Activated naive CD8-positive, alpha-beta T cell treated with anti-CD3 and anti-CD28 coated beads, Interleukin-2, amount 10 ng/mL, durations not matched to agents 7 days and 5 days (primary cell): ENCODE measurements at places on chromosomes 7 and 10. TPM values are rescaled to one million over a fixed set of nuclear protein-coding genes. Genes with fewer than 3 reads are reported as not detected.

BMPER gene
- total RNA-seq, result not detected

AMPH gene
- not detected for total RNA-seq

BPGM gene
- 13.1 TPM for total RNA-seq

GRCh38 chr7:129686063-129686462 lies 74.5 kb downstream of the NRF1 start:
- H3K36me3 ChIP-seq, result peaks cover 13% of the 10 kb centered on the region
- no peak overlapping the region for H3K4me3 ChIP-seq
- H3K27ac ChIP-seq, result no peak overlapping the region

TRIM50 gene
- total RNA-seq, result not detected

GNGT1 gene
- total RNA-seq, result not detected

CALHM3 gene
- 0.67 TPM for total RNA-seq

DNA sequence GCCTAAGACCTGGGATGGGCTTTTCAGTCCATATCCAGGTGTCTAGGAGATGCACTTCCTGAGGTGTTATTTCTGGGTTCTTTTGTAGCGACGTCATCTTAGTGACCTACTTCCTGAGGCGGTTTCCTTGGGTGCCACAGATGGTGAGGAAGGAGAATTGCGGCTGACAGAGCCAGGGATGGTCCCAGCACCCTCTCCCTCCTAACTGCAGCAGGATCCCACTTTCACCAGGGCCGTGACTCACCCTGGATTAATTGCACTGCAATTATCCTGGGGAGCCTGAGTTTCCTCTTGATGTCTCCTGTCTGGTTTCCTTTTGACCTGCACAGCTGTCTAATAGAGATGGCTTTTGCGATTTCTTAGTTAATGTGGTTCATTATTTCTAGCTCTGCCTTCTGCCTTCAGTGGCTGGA lies 271.7 kb downstream of the TCF7L2 start:
- no peak for DNase-seq
- peaks cover 31% of the 10 kb centered on the region for H3K27me3 ChIP-seq
- H3K27ac ChIP-seq, result no peak overlapping the region

PCDH15 gene
- total RNA-seq, result not detected

GRCh38 chr7:130350945-130351790 lies 6.6 kb downstream of the CPA5 start:
- H3K4me1 ChIP-seq, result peaks cover 6% of the 10 kb centered on the region
- H3K36me3 ChIP-seq, result no peaks in the 10 kb centered on the region
- H3K27me3 ChIP-seq, result no peaks in the 10 kb centered on the region
- no peak overlapping the region for H3K4me3 ChIP-seq
- H3K27ac ChIP-seq, result peak overlapping the region; percentile 36

- H3K27me3 ChIP-seq, result no peaks in the 10 kb centered on the region
- H3K4me3 ChIP-seq, result no peak overlapping the region
- no peak overlapping the region for H3K27ac ChIP-seq
- no peak for DNase-seq
Measured at GRCh38 chr7:86558680-86559501, 84.8 kb upstream of the GRM3 start.

DNA sequence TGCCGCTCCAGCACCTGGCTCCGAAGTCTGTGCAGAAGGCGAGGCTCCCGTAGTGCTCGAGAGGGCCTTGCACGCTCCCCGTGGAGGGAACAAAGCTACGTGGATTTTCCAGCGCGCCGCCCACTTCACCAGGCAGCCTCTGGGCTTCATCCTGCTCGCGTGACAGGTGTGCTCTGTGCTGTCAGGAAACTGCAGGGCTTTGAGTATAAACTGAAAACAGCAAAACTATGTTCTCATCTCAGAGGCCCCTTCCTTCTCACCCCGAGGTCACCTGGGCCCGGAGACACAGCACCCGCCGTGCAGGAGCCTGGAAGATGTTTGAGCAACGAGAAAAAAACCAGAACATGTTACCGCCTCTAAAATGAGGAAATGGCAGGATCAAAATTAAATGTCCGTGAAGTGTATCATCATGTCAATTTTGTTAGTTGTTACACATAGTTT lies 17.6 kb upstream of the GPR146 start:
- no peaks in the 10 kb centered on the region for H3K27me3 ChIP-seq
- peak overlapping the region; percentile 56 for H3K4me3 ChIP-seq
- H3K4me1 ChIP-seq, result peaks cover 14% of the 10 kb centered on the region
- DNase-seq, result no peak
- H3K27ac ChIP-seq, result peak overlapping the region; percentile 45

DNA sequence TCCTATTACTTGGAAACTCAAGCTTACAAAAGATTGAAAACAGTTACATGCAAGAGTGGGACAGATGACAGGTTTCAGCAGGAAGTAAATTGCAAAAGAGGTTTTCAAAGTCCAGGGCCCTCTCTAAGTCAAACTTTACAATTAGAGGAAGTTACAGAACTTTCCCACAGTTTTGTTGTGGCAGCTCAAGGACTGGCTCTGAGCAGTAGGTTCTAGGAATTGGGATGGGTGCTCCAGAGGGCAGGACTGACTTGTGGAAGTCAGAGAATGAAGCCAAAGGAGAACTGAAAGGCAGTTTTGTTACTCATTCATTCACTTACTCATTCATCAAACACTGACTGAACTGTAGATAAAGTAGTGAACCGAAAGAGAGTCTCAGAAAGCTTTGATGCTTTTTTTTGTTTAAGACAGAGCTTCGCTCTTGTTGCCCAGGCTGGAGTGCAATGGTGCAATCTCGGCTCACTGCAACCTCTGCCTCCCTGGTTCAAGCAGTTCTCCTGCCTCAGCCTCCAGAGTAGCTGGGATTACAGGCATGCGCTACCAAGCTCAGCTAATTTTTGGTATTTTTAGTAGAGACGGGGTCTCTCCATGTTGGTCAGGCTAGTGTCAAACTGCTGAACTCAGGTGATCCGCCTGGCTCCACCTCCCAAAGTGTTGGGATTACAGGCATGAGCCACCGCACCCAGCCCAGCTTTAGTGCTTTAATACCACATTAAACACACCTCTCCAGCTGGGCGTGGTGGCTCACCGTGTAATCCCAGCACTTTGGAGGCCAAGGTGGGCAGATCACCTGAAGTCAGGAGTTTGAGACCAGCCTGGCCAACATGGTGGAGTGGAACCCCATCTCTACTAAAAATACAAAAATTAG lies 66.8 kb upstream of the CCNJ start:
- DNase-seq, result no peak
- no peaks in the 10 kb centered on the region for H3K36me3 ChIP-seq
- no peak overlapping the region for H3K27ac ChIP-seq
- no peaks in the 10 kb centered on the region for H3K4me1 ChIP-seq

FAM25A gene
- total RNA-seq, result not detected

SPDYE5 gene
- 0.14 TPM for total RNA-seq

CACNA2D1 gene
- not detected for total RNA-seq

- no peak overlapping the region for H3K4me3 ChIP-seq
- H3K27ac ChIP-seq, result no peak overlapping the region
- DNase-seq, result no peak
Measured at GRCh38 chr7:98110249-98111022, 3.8 kb downstream of the LMTK2 start.

GRCh38 chr7:65840446-65840845 lies 32.4 kb upstream of the VKORC1L1 start:
- peaks cover 2% of the 10 kb centered on the region for H3K4me1 ChIP-seq
- no peaks in the 10 kb centered on the region for H3K36me3 ChIP-seq
- no peak for DNase-seq
- no peaks in the 10 kb centered on the region for H3K27me3 ChIP-seq
- no peak overlapping the region for H3K4me3 ChIP-seq

GRCh38 chr7:155066417-155066950 lies 3.6 kb upstream of the HTR5A start:
- H3K27ac ChIP-seq, result no peak overlapping the region
- H3K27me3 ChIP-seq, result peaks cover 20% of the 10 kb centered on the region
- H3K4me1 ChIP-seq, result no peaks in the 10 kb centered on the region
- no peak for DNase-seq
- H3K4me3 ChIP-seq, result no peak overlapping the region

- DNase-seq, result no peak
- peaks cover 4% of the 10 kb centered on the region for H3K27me3 ChIP-seq
- H3K36me3 ChIP-seq, result no peaks in the 10 kb centered on the region
- no peak overlapping the region for H3K4me3 ChIP-seq
Measured at GRCh38 chr10:78577712-78578111, 491.1 kb upstream of the ZMIZ1 start.

TFR2 gene
- total RNA-seq, result 11.0 TPM

DNA sequence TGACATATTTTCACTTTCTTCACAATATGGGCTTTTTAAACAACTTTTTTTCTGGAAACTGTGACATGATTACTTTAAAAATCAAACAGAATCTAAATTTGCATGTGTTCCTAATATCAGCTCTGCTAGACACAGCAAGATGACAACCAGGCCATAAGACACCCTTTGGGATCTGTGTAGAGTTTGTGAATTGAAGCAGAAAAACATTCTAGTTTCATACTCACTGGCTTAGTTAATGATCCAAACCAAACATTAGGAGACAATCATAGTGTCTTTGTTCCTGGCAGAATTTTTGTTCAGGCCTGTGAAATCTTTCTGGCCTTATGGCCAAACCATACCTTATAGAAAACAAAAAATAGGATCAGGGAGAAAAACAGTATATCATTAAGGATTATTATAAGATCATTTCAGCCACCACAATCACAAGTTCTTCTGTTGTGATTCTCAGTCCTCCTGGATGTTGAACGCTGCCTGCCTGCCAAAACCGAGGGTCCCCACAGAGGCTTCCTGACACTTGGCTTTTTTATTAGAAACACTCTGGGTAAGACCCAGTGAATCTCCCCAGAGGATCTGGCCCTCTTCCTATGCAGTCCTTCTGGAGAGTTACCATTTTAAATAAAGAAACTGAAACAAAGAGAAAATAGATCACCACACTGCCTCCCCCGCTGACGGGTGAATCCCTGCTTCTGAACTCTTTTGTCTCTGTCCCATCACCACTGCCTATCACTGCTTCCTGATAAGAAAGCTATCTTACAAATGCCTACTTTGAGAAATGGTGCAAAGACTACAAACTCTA lies 79.2 kb upstream of the PPP1R3C start:
- no peak for DNase-seq
- H3K4me3 ChIP-seq, result no peak overlapping the region
- H3K27ac ChIP-seq, result no peak overlapping the region
- H3K27me3 ChIP-seq, result peaks cover 21% of the 10 kb centered on the region
- no peaks in the 10 kb centered on the region for H3K36me3 ChIP-seq

DNA sequence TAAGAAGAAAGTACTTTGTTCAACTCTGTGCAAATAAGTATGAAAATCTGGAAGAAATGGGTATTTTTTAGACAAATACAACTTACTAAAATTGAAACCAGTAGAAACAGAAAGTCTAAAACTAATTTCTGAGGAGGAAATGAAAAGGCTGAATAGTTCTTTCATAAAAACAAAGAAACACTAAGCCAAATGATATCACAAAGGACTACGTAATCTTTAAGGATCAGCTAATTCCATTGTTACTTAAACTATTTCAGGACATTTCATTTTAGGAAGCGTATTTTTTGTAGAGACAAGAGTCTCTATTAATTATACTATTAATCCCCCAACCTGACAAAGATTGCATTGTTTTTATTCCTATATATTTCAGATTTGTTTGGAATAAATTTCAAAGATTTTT lies 11.2 kb upstream of the CCSER2 start:
- no peak overlapping the region for H3K4me3 ChIP-seq
- no peaks in the 10 kb centered on the region for H3K36me3 ChIP-seq
- H3K27ac ChIP-seq, result no peak overlapping the region
- no peak for DNase-seq
- peaks cover 15% of the 10 kb centered on the region for H3K4me1 ChIP-seq

DNA sequence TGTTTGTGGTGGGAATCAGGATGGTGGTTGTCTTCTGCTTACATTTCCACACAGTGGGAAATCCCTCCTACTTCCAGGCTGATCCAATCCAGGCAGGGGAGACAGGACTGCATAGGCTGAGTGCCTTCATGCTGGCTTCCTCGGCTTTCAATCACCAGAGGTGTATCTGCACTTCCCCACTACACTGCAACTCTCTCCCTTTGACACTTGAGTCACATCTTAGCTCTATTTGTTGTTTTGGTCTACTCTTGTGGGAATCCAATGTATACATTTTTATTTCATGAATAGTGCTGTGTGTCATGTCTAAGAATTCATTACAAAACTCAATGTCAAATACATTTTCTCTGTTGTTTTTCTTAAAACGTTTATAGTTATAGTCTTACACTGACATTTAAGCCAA lies 735.6 kb downstream of the XPNPEP1 start:
- no peaks in the 10 kb centered on the region for H3K36me3 ChIP-seq
- no peak overlapping the region for H3K4me3 ChIP-seq
- H3K27me3 ChIP-seq, result no peaks in the 10 kb centered on the region
- H3K4me1 ChIP-seq, result no peaks in the 10 kb centered on the region
- H3K27ac ChIP-seq, result no peak overlapping the region

DNA sequence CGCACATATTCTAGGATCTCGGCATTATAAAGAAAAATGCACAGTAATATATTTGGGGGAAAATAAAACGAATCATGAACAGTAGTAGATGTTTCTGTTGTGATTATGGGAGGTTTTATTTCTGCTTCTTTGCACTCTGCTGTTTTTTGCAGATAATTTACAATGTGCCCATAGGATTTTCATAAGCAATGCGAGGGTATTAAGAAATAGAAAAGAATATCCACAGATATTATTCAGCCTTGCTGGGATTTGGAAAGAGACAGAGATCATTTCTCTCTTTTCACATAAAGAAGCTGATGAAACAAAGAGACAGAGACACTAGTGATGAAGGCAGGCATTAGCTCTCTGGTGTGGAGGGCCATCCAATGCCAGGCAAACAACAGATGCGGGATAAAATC lies 158.6 kb downstream of the KCNMA1 start:
- no peak overlapping the region for H3K27ac ChIP-seq
- no peaks in the 10 kb centered on the region for H3K36me3 ChIP-seq
- no peaks in the 10 kb centered on the region for H3K4me1 ChIP-seq
- DNase-seq, result no peak
- no peak overlapping the region for H3K4me3 ChIP-seq
- H3K27me3 ChIP-seq, result peaks cover 3% of the 10 kb centered on the region

DNA sequence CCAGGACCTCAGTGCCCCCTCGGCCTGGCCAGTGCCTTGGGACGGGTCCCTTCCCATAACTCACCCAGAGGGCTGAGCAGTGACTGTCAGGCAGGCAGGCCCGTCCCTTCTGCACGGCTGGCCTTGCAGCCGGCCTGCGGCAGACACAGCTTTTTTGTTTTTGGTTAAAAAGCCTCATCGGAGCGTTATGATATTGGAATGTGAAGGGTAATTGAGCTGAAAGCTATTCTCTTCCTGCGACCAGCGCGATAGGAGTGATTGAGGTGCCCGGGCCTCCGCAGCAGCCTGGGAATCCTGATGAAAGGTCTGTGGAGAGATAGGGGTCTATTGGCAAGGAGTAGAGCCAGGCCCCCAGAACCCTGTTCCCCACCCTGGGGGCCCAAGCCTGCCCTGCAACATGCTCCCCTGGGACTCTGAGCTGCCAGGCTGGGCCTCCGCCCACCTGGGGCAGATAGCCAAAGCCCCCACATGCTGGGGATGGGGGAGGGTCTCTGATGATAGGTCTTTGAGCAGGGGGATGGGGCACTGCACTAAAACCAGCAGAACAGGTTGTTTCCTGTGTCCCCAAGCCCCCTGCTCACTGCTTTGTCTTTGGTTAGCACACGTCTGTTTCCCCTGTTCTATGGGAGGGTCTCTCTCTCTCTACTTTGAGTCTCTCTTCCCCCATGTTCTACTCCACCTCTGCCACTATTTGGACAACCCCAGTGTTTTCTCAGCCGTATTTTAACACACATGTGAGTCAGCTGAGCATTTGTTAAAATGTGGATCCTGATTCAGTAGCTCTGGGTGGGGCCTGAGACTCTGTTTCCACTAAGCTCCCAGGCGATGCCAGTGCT lies 131.9 kb downstream of the CDH23 start:
- no peak for DNase-seq
- peaks cover 7% of the 10 kb centered on the region for H3K27me3 ChIP-seq
- no peaks in the 10 kb centered on the region for H3K36me3 ChIP-seq
- peaks cover 6% of the 10 kb centered on the region for H3K4me1 ChIP-seq
